ENCODE measurements at places on chromosomes 3 and 15. TPM values are rescaled to one million over a fixed set of nuclear protein-coding genes. Genes with fewer than 3 reads are reported as not detected.

SPTBN5 gene
- 0.39 TPM for total RNA-seq

PARP15 gene
- total RNA-seq, result 12.7 TPM

CERS3 gene
- 0.24 TPM for total RNA-seq

RASL12 gene
- not detected for total RNA-seq

RBP2 gene
- total RNA-seq, result not detected

- no peak overlapping the region for H3K4me3 ChIP-seq
- H3K36me3 ChIP-seq, result no peaks in the 10 kb centered on the region
- no peaks in the 10 kb centered on the region for H3K27me3 ChIP-seq
- H3K27ac ChIP-seq, result no peak overlapping the region
- DNase-seq, result no peak
Observed at GRCh38 chr3:77139624-77140023, 99.7 kb downstream of the ROBO2 start.

DNA sequence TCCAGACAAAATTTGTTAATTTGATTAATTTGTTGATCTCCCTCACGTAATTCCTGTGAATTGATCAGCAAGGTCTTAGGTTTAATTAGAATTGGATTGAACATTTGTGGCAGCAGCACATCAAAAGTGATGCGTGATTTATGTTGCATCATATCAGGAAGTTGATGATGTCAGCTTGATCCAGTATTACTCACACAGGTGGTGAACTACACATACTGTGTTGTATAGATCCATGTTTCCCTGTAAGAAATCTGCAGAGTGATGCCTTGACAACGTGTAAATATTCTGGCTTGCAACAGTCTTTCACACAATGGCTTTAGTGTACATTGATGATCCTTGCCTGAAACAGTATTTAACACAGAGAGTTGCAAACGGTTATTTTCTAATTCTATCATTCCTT, 200.4 kb downstream of the ADAMTSL3 start:
- H3K27ac ChIP-seq, result no peak overlapping the region
- no peak for DNase-seq
- no peak overlapping the region for H3K4me3 ChIP-seq

DNA sequence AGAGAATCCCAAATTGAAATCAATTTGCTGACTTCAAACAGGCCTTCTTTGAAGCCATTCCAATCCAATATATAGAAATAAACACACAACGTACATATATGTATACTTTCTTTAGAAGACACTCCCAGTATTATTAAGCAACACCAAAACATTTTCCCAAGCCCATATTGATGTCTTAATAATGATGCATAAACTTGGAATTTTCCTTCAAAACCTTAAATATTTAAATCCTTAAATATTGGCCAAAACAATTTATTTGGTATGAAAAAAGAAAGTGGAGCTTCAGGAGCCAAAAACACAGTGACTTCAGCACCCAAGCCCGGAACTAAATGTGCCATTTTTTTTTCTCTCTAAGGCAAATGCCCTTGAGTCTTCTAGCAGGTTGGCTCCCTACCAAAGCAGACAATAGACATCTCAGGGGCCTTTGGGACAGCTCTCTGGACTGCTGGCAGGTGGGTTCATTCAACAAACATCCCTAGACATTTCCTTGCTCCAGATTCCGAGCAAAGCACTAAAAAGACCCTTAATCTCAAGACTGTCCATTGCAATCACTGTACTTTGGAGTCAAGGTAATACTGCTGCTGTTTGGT, 384.7 kb downstream of the NTRK3 start:
- H3K27ac ChIP-seq, result no peak overlapping the region
- H3K36me3 ChIP-seq, result no peaks in the 10 kb centered on the region
- H3K4me3 ChIP-seq, result no peak overlapping the region
- no peak for DNase-seq

GRCh38 chr15:38750786-38751185, 186.2 kb upstream of the RASGRP1 start:
- H3K4me1 ChIP-seq, result no peaks in the 10 kb centered on the region
- no peaks in the 10 kb centered on the region for H3K36me3 ChIP-seq
- no peaks in the 10 kb centered on the region for H3K27me3 ChIP-seq
- H3K27ac ChIP-seq, result no peak overlapping the region
- DNase-seq, result no peak

- no peak for DNase-seq
- no peak overlapping the region for H3K27ac ChIP-seq
- peaks cover 7% of the 10 kb centered on the region for H3K36me3 ChIP-seq
- H3K4me1 ChIP-seq, result no peaks in the 10 kb centered on the region
Observed at GRCh38 chr3:196918968-196919367, 23.4 kb downstream of the NCBP2 start.

DNA sequence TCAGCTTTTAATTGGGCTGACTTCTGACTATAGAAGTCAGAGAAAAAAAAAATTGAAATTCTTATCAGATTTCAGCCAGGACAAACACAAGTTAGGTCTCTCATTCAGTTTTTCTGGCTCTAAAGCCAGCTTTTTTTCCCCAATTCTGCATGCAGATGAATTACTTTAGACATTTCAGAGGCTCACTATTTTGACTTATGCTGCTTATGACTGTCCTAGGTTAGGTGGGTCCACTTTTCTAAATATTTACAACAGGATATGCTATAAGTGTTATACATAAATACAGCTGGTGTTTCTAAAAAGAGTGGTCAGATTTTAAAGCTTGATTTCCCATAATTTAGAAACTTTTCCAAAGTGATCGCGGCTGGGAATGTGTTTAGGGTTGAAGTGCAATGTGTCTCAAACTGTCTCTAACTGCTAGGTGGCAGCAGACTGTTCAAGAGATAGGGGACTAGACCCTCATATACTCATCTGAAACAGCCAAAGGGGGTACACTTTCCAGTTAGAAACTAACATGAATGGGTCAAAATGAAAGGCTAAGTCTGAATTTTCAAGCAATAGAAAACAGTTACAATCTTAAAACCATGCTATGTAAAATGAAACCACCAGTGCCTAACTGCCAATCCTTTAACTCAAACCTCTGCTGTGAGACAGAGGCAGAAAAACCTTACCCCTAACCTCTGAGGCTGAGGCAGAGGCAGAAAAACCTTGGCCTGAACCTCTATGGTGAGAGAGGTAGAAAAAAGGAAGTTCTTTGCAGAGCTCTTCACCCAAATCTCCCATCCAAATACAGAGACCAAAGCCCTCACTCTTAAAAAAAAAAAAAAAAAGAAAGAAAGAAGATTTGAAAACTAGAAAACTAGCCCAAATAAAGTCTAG, 596.0 kb downstream of the NTRK3 start:
- H3K27me3 ChIP-seq, result no peaks in the 10 kb centered on the region
- no peak overlapping the region for H3K4me3 ChIP-seq

- no peaks in the 10 kb centered on the region for H3K36me3 ChIP-seq
- H3K27ac ChIP-seq, result no peak overlapping the region
- peaks cover 2% of the 10 kb centered on the region for H3K4me1 ChIP-seq
- no peaks in the 10 kb centered on the region for H3K27me3 ChIP-seq
- H3K4me3 ChIP-seq, result no peak overlapping the region
- DNase-seq, result no peak
Observed at GRCh38 chr3:43764056-43764455, 73.3 kb downstream of the ABHD5 start.

- no peak for DNase-seq
- no peaks in the 10 kb centered on the region for H3K36me3 ChIP-seq
- no peaks in the 10 kb centered on the region for H3K27me3 ChIP-seq
- H3K4me3 ChIP-seq, result no peak overlapping the region
Observed at GRCh38 chr3:34155666-34156065, 357.2 kb downstream of the PDCD6IP start.

- peaks cover 10% of the 10 kb centered on the region for H3K4me1 ChIP-seq
- no peaks in the 10 kb centered on the region for H3K27me3 ChIP-seq
- H3K27ac ChIP-seq, result peak overlapping the region; percentile 34
- peak overlapping the region; percentile 51 for H3K4me3 ChIP-seq
Observed at GRCh38 chr3:42880601-42881451, 5.1 kb upstream of the CYP8B1 start.

DNA sequence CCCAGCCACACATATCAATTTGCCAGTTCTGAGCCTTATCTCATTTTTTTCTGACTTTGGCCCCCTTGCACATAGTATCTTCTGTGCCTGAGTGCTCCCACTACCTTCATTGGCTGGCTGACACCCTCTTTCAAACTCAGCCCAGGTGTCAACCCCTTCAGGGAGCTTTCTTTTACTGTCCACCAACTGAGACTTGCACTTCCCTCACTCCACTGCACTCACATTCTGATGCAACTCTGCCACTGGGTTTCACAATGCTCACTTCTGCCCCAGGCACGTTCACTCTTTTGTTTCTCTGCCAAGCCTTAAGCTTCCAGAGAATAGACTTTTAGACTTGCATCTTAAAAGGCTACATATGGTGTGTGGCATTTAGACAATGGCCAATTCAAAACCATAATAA, 101.5 kb upstream of the CBLB start:
- no peak overlapping the region for H3K4me3 ChIP-seq
- H3K27ac ChIP-seq, result no peak overlapping the region
- no peaks in the 10 kb centered on the region for H3K4me1 ChIP-seq
- no peaks in the 10 kb centered on the region for H3K27me3 ChIP-seq

All from CD8-positive, alpha-beta memory T cell (primary cell).